ENCODE measurements at places on chromosomes 1 and 21.

DNA sequence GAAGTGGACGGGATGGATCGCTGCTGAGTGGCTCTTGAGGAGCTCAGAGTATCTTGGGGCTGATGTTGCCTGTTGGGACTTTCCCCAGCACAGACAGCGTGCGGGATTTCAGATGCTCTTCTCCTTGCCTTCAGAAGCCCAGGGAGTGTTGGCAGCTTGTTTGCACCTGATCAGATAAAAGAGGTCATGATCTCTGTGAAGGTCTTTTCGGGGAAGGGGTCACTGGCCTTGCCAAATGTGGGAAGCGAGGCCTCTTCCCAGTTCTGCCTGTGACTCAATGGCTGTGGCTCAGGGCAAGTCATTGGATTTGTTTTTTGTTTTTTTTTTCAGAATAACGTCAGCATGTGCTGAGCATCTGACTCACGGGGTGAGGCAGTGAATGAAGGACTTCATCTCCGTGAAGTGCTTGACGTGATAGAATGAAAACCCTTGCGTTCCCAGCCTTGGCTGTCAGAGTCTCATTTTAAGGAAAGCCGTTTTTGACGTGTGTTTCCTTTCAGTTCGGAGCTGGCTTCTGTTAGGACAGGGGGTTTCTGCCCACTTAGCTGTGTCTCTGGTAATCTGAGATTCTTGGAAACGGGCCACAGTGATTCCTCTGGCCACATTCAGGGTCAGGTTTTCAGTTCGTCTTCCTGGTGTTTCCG is 46.7 kb downstream of the GALNT2 start:
- peak; percentile 52 for DNase-seq

DNA sequence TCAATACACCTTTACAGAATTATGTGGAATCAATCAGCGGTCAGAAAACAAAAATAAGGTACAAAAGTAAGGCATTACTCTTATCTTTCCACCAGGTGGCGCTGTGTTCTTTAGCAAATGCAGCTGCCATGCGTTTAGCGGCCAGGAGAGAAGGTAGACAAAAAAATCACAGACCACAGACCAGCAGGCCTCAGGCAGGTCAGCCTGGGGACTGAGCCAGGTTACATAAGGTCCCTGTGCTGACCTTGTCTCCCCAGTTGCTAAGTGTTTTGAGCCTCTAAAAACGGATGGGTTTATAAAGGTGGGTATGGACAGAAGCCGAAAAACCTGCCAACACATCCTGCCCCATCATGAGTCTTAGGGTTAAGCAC is 2.8 kb downstream of the RGS16 start:
- DNase-seq = peak; percentile 84

- no peak for DNase-seq
Observed at GRCh38 chr1:90714521-90714951, 2.6 kb downstream of the BARHL2 start.

- DNase-seq = no peak
Observed at GRCh38 chr1:221594576-221594975, 147.3 kb downstream of the DUSP10 start.

- DNase-seq = no peak
Observed at GRCh38 chr1:201274616-201275252, 8.6 kb upstream of the PKP1 start.

DNA sequence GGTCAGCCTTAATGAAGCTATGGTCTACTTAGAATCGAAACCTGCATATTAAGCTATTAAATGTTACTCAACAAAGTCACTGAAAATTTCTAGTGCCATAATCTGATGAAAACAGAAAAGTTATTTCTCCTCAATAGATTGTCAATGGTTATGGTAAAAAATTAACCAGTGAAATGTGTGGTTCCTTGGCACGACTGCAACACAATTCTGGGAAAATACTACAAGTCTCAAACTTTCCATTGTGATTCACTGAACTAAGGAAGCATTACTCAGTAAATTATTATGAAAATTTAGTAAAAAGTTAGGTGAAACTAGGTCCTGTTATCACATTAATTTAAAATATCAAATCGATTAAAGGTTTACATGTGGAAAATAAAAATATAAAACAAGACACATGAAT is 12.8 kb upstream of the OR2T10 start:
- no peak for DNase-seq

DNA sequence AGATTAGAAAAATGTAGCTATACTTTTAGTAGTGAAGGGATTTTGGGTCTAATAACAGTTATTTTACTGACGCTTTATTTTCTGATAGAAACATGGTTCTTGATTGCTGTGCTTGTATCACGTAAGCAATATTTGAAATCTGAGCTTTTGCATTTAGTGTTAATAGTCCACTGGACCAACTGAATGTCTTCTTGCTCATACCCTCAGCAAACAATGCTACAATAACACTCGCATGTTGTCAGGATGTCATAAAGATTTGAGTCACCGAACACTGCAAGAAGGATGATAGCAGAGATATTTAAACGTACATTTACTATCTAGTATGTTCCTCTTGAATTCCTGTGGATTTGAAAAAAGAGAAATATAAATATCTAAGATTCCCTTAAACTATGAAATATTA is 7.5 kb downstream of the DYRK1A start:
- no peak for DNase-seq

- no peak for DNase-seq
Observed at GRCh38 chr1:156885314-156885713, 8.2 kb upstream of the PEAR1 start.

GRCh38 chr1:211522804-211523203 is 30.8 kb upstream of the RD3 start:
- DNase-seq = no peak

GRCh38 chr21:29933088-29933487 is 6.7 kb downstream of the GRIK1 start:
- DNase-seq = no peak

GRCh38 chr1:157770442-157771043 is 6.4 kb downstream of the FCRL2 start:
- no peak for DNase-seq

All from thyroid gland (tissue), 4 donors.